Suppressor macrophage treated with lipopolysaccharide for 1 hour (primary cell): ENCODE measurements at places on chromosomes 5 and 9.

DNA sequence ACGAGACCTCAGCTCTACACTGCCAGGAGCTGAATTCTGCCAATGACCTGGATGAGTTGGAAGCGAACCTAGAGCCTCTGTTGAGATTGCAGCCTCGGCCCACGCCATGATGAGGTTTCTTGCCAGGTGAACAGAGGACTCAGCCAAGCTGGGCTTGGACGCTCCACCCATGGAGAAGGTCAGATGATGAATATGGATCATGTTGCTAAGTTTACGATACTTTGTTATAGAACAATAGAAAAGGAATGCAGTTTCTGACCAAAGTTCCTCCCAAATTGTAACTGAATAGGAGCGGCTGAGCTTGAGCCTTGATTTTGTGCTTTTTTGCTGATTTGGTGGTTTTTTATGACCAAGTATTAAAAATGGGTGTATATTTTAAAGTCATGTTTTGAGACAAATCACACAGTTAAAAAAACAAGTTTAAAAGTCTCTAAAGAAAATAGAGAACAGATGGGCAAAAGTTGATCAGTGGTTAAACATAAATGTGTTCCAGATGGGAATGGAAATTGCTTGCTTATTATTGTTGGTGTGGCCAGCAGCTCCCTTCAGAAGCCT lies 32.9 kb downstream of the ROPN1L start:
- no peak for DNase-seq

GRCh38 chr5:132301344-132302271 lies 7.4 kb downstream of the SLC22A4 start:
- peak; percentile 64 for DNase-seq

DNA sequence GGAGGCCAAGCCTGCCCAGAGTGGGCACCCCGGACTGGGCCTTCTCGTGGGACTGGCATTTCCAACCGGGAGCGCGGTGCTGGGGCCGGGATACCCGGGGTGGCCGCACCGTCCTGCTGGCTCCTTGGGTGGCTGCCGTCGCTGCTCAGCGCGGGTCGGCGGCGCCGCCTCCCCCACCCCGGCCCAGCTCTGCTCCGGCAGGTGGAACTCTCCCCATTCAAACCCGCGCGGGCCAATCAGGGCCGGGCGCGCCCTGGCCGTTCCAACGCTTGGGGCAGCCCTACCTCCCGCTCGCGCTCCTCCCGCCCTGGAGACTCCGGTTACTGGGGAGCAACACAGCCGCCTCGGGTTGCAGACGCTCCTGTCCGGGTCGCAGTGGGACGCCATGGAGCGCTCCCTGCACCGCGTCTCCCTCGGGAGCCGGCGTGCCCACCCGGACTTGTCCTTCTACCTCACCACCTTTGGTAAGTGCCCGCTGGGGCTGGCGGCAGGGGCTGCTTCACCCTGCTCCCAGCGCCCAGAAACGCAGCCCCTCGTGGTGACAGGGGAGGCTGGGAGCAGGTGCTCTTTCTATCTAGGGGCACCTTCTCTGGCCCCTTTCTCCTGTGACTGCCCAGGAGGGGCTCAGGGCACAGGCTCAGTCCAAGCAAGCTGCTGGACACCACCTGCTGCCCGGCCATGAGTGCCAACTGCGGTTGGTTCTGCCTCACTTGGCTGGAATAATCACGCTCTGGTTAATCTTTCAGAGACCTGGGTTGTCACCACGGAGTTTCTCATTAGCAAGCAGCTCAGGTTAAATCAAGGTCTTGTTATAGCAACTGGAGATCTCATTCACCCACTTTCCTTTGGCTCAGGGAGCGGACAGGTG lies at the start of gene RGS3:
TSS of gene RGS3 (plus strand) at position 310 of the 868 bp plus-strand sequence. CDS start at position 386, 76 bp downstream.
- no peak for DNase-seq

GRCh38 chr5:12272389-12272788 lies 368.1 kb upstream of the CTNND2 start:
- DNase-seq = no peak

DNA sequence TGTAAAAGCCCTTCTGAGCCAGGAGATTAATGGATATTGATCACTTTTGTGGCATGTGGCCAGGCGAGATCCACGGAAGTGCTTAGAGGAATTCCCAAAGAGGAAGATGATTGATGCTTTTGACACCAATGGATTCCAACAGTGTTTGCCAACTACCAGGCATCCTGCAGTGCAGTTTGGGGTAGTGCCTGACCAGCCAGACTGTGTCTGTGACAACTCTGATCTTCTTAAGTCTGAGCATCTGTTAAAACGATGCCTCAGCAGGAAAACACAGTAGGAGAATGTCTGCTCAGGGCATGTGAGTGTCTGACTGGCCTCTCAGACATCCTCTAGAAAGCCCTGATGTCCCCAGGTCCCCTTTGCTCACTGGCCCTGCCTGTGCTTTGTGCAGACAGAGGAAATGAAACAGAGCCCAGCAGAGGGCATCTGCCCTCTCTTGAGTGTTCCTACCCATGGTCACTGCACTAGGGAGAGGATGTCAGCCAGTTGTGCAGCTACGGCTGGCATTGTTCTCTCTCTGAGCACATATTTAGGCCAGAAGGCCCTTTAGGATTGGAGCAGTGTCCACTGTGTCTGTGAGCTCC lies 57.0 kb downstream of the TRPC7 start:
- no peak for DNase-seq

GRCh38 chr9:114476891-114477469 lies 28.3 kb downstream of the WHRN start:
- DNase-seq = no peak

DNA sequence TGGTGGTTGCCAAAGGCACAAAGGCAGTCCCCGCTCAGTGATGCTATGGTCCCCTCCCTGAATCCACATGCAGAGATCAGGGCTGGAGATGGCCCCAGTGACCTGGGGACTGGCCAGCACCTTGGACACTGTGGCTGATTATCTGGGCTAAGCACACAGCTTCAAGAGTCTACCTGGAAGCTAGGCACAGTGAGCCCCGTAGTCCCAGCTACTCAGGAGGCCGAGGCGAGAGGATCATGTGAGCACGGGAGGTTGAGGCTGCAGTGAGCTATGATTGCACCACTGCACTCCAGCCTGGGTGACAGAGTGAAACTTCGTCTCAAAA lies 8.3 kb upstream of the SCGB3A1 start:
- DNase-seq = no peak

DNA sequence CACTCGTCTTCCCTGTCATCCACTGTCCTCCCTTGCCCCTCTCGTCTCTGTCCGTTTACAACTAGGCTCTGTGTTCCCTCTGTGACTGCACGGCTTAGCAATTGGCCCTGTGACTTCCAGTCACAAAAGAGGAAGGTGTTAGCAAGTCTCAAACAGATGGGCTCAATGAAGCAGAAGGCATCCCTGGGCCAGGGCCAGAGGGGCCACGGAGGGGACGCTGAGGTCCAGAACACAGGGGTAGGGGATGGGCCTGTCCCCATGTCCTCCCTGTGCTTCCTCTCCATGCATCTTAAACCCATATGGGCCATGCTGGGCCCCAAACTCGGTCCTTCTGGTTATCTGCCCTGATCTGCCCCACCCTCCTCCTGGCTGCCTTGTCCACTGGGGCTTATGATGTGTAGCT lies at the start of gene CD72:
TSS of gene CD72 (minus strand) at position 89 of the 403 bp plus-strand sequence. CDS start 110 bp downstream, outside the sequence.
- peak; percentile 72 for DNase-seq

DNA sequence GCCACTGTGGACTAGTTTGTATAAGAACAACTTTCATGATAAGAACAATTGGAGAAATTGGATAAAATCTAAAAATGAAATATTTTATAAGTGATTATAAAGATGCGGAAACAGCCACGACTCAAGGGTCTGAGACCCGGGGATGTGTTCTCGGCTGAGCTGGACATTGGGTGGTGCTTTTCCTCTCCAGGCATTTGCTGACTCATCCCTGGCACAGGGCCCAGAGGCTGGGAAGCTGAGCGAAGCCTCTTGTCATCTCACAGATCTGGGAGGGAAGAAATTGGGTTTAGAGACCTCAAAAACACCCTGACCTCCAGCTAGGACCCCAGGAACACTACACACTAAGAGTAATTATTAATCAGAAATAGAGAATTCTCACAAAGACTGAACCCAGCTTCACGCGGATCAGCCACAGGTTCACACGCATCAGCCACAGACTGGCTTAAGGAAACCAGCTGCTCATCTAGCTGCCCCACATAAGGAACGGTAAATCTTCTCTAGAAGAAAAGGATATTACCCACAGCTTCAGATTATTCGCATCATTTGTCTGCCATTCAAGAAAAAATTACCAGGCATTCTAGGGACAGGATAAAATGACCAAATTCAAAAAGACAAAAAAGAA lies 2.8 kb upstream of the OR2V1 start:
- DNase-seq = peak; percentile 34
